Thymus (tissue), 14 donors: ENCODE measurements at places on chromosomes 6 and 20. TPM values are rescaled to one million over a fixed set of nuclear protein-coding genes. Genes with fewer than 3 reads are reported as not detected.

Gene GLP1R
- total RNA-seq, result under 0.01 TPM

DNA sequence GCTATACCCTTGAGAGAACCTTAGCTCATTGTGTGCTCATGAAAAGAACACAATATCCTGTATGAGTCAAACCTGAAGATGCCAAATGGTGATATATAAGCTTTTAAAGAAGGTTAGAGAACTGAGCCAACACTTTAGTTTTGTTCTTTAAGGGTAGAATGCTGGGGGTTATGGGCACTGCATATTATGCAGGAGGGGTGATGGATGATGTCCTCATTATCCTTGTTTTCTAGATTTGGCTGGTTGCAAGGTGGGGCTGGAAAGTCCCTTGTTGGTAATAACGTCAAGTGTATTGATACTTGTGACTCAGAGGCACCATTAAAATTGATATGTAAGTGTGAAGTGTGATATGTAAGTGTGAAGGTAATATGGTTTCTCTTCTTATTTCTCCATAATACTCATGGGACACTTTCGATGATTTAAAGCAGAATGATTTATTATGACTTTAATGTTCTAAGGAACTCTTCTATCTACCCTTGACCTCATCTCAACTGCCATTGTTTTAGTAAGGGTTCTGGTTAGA is 113.7 kb upstream of the DTNBP1 start:
- no peaks in the 10 kb centered on the region for H3K27me3 ChIP-seq
- H3K36me3 ChIP-seq, result no peaks in the 10 kb centered on the region
- DNase-seq, result no peak
- H3K27ac ChIP-seq, result no peak overlapping the region

- no peaks in the 10 kb centered on the region for H3K36me3 ChIP-seq
- no peak for DNase-seq
- H3K27me3 ChIP-seq, result no peaks in the 10 kb centered on the region
- no peak overlapping the region for H3K27ac ChIP-seq
Observed at GRCh38 chr6:52132292-52132691, 44.9 kb upstream of the PKHD1 start.

Gene SDCBP2
- 2.1 TPM for total RNA-seq

Gene PI16
- 3.3 TPM for total RNA-seq

GRCh38 chr6:56984361-56984760 is 29.5 kb downstream of the BEND6 start:
- H3K4me3 ChIP-seq, result no peak overlapping the region
- DNase-seq, result no peak
- no peaks in the 10 kb centered on the region for H3K4me1 ChIP-seq
- H3K27me3 ChIP-seq, result no peaks in the 10 kb centered on the region
- H3K27ac ChIP-seq, result no peak overlapping the region
- H3K36me3 ChIP-seq, result no peaks in the 10 kb centered on the region

GRCh38 chr20:11734431-11734830 is 183.3 kb upstream of the BTBD3 start:
- DNase-seq, result no peak
- H3K27me3 ChIP-seq, result no peaks in the 10 kb centered on the region
- H3K27ac ChIP-seq, result no peak overlapping the region
- no peak overlapping the region for H3K4me3 ChIP-seq
- H3K36me3 ChIP-seq, result no peaks in the 10 kb centered on the region
- no peaks in the 10 kb centered on the region for H3K4me1 ChIP-seq

Gene CAP2
- 1.6 TPM for total RNA-seq

GRCh38 chr6:165634101-165634880 is 28.8 kb downstream of the PDE10A start:
- H3K36me3 ChIP-seq, result no peaks in the 10 kb centered on the region
- H3K27me3 ChIP-seq, result no peaks in the 10 kb centered on the region
- no peak overlapping the region for H3K27ac ChIP-seq
- DNase-seq, result no peak
- no peaks in the 10 kb centered on the region for H3K4me1 ChIP-seq

Gene PBOV1
- not detected for total RNA-seq

Gene HTR1E
- total RNA-seq, result not detected

Gene ZNF292
- 33.1 TPM for total RNA-seq

DNA sequence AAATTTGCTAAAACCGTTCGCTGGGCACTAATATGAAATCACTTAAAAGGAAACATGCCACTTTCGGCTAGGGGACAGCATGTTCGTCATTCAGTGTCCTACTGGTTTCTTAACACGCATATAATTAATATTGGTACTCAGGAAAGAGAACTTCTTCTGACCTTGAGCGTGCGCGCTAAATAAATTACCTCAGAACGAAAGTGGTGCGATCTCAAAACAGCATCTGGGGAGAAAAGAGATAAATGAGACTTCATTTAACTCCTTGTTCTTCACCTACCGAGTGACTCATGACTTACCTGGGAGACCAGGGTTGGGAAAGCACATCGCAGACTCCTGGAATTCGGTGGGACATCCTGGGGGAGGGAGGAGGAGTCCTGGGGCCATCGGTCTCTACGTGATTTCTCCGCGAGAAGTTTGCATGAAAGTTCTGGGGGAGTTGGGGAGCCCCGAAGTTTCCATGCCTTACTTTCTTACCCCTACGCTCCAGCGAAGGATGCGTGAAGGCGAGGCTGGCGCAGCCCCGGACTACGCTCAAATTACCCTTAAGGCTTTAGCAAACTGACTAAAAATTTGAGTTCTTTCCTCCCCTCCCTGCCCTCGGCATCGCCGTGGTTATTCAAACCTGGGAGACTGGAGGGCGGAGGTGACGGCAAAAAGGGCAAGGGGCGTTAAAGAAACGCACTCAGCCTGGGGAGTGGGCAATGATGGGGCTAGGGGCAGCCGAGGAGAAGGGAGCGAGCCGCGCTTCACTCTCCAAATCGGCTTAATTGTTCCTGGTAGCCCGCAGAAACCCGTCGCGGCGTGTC is 1.1 kb upstream of the BEND6 start:
- peaks cover 20% of the 10 kb centered on the region for H3K27me3 ChIP-seq
- peak overlapping the region; percentile 36 for H3K4me3 ChIP-seq
- H3K27ac ChIP-seq, result no peak overlapping the region

GRCh38 chr6:12241493-12242175 is 48.5 kb upstream of the EDN1 start:
- no peak overlapping the region for H3K4me3 ChIP-seq
- no peaks in the 10 kb centered on the region for H3K27me3 ChIP-seq
- no peaks in the 10 kb centered on the region for H3K36me3 ChIP-seq
- no peaks in the 10 kb centered on the region for H3K4me1 ChIP-seq
- no peak overlapping the region for H3K27ac ChIP-seq
- DNase-seq, result no peak

- no peaks in the 10 kb centered on the region for H3K36me3 ChIP-seq
- no peak for DNase-seq
- no peak overlapping the region for H3K4me3 ChIP-seq
- H3K27ac ChIP-seq, result no peak overlapping the region
- peaks cover 11% of the 10 kb centered on the region for H3K4me1 ChIP-seq
Observed at GRCh38 chr6:161274898-161275297, 1.0 kb upstream of the AGPAT4 start.

- H3K4me1 ChIP-seq, result no peaks in the 10 kb centered on the region
- H3K27ac ChIP-seq, result no peak overlapping the region
- H3K4me3 ChIP-seq, result no peak overlapping the region
- no peak for DNase-seq
Observed at GRCh38 chr6:92706976-92707375, 712.4 kb downstream of the EPHA7 start.

DNA sequence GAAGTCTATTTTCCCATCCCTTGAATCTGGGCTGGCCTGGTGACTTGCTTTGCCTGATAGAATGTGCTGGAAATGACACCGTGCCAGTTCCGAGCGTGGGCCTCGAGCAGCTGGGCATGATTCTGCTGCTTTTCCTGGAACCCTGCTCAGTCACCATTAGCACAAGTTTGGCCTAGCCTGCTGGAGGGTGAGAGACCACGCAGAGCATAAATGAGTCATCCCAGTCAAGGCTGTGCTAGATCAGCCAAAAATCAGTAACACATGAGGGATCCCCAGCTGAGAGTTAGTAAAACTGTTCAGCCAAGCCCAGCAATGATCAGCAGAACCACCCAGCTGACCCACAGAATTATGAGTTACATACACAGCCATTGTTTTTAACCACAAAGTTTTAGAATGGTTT is 74.8 kb upstream of the TOP1 start:
- H3K4me3 ChIP-seq, result no peak overlapping the region
- H3K36me3 ChIP-seq, result no peaks in the 10 kb centered on the region
- no peaks in the 10 kb centered on the region for H3K4me1 ChIP-seq
- DNase-seq, result no peak
- no peak overlapping the region for H3K27ac ChIP-seq

Gene CDH26
- total RNA-seq, result 1.8 TPM

Gene RAB22A
- 7.3 TPM for total RNA-seq

Gene HEY2
- 0.24 TPM for total RNA-seq

GRCh38 chr20:34747479-34747878 is 43.3 kb downstream of the TP53INP2 start:
- DNase-seq, result no peak
- H3K4me3 ChIP-seq, result no peak overlapping the region
- no peak overlapping the region for H3K27ac ChIP-seq
- H3K27me3 ChIP-seq, result no peaks in the 10 kb centered on the region
- H3K4me1 ChIP-seq, result no peaks in the 10 kb centered on the region

GRCh38 chr6:43494766-43495165 is 15.4 kb downstream of the LRRC73 start:
- no peak overlapping the region for H3K4me3 ChIP-seq
- no peaks in the 10 kb centered on the region for H3K4me1 ChIP-seq
- peaks cover 25% of the 10 kb centered on the region for H3K36me3 ChIP-seq
- H3K27ac ChIP-seq, result no peak overlapping the region

DNA sequence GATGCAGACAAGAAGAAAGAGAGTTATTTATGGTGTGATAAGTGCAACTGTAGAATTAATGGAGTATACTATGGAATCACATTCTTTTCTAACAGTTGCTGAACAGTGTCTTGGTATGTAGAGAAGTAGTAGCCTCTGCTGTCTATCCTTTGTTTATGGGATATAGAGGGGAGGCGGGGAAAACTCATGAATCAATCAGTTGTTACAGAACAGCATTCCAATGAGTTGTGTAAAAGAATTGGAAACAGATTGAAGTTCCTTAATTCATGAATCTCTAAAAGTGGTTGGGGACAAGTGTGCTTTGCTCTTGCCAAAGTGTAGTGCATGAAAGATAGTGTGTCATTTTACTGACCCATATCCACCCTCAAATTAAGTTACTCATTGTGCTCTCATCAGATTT is 77.7 kb downstream of the FLRT3 start:
- no peak overlapping the region for H3K27ac ChIP-seq
- DNase-seq, result no peak
- H3K4me1 ChIP-seq, result no peaks in the 10 kb centered on the region
- no peaks in the 10 kb centered on the region for H3K36me3 ChIP-seq
- H3K27me3 ChIP-seq, result no peaks in the 10 kb centered on the region

DNA sequence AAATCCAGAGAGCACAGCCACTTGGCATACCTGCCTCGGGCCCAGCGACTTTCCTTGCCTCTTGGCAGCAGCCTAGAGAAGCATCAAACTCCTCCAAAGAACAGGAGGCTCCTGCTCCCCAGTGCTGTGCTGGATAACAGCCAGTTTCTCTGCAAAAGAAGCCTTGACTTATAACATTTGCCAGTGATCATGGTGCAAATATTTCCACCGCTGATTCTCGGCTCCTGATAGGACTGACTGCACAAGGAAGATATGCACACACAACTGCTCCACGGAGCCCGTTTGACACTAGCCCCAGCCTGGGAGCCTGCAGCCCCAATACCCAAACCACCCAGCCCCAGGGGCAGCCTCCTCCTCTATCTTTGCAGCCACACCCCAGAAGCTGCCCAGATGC is 17.5 kb downstream of the ACSS1 start:
- H3K36me3 ChIP-seq, result peaks cover 4% of the 10 kb centered on the region
- H3K27me3 ChIP-seq, result no peaks in the 10 kb centered on the region
- H3K4me3 ChIP-seq, result no peak overlapping the region
- peak overlapping the region; percentile 55 for H3K27ac ChIP-seq

- DNase-seq, result no peak
- H3K4me3 ChIP-seq, result no peak overlapping the region
- H3K27me3 ChIP-seq, result no peaks in the 10 kb centered on the region
- H3K4me1 ChIP-seq, result no peaks in the 10 kb centered on the region
Observed at GRCh38 chr20:38779247-38780097, 26.0 kb upstream of the PPP1R16B start.

Gene CLVS2
- 0.05 TPM for total RNA-seq

GRCh38 chr6:130796313-130796905 is 30.8 kb upstream of the SMLR1 start:
- H3K36me3 ChIP-seq, result no peaks in the 10 kb centered on the region
- H3K27me3 ChIP-seq, result no peaks in the 10 kb centered on the region
- no peaks in the 10 kb centered on the region for H3K4me1 ChIP-seq
- no peak overlapping the region for H3K27ac ChIP-seq
- DNase-seq, result no peak
- H3K4me3 ChIP-seq, result no peak overlapping the region

GRCh38 chr20:6489361-6490171 is 277.9 kb upstream of the BMP2 start:
- H3K4me3 ChIP-seq, result no peak overlapping the region
- no peaks in the 10 kb centered on the region for H3K4me1 ChIP-seq
- no peak overlapping the region for H3K27ac ChIP-seq
- no peaks in the 10 kb centered on the region for H3K27me3 ChIP-seq
- DNase-seq, result no peak
- H3K36me3 ChIP-seq, result no peaks in the 10 kb centered on the region

DNA sequence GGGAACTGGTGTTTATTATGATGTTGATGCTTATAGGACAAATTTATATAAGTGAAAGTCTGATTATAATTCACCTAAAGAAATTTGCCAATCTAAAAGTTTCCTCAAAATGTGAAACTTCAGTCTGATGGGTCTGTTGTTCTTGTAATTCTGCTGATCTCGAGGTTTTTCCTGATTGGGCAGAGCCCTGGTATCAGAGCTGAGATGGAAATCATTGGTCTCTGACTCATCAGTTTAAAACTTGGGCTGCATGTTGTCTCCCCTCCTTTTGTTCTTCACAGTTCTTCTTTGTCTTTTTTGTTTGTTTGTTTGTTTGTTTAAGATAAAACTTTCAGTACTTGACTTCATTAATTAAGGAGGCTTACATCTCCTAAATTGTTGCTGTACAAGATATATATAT is 5.9 kb downstream of the SMAP1 start:
- DNase-seq, result no peak
- no peaks in the 10 kb centered on the region for H3K27me3 ChIP-seq
- H3K4me1 ChIP-seq, result no peaks in the 10 kb centered on the region
- H3K27ac ChIP-seq, result no peak overlapping the region
- no peaks in the 10 kb centered on the region for H3K36me3 ChIP-seq

GRCh38 chr6:168353041-168353440 is 33.5 kb upstream of the DACT2 start:
- H3K27ac ChIP-seq, result no peak overlapping the region
- no peaks in the 10 kb centered on the region for H3K27me3 ChIP-seq
- H3K4me3 ChIP-seq, result no peak overlapping the region
- H3K4me1 ChIP-seq, result no peaks in the 10 kb centered on the region
- DNase-seq, result no peak

DNA sequence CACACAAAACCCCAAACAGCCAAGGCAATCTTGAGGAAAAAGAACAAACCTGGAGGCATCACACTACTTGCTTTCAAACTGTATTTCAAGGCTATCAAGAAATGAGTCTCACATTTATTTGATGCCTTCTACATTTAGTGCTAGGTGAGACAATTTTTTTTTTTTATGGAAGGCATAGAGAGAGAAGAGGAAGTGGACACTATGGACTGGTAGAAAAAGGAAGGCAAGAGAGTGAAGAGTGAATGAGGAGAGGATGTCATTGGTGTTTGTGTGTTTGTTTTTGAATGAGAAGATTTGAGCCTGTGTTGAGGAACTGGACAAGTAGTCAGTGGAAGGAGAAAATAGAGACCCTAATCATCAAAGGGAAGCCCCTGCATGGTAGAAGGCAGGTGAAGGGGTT is 182.0 kb upstream of the JAG1 start:
- no peak overlapping the region for H3K4me3 ChIP-seq
- H3K27me3 ChIP-seq, result no peaks in the 10 kb centered on the region
- no peaks in the 10 kb centered on the region for H3K36me3 ChIP-seq
- DNase-seq, result no peak
- H3K27ac ChIP-seq, result no peak overlapping the region
- no peaks in the 10 kb centered on the region for H3K4me1 ChIP-seq
